ENCODE measurements at places on chromosomes 1 and 21.

- peak; percentile 67 for DNase-seq
Measured at GRCh38 chr1:109632671-109633346, 13.2 kb downstream of the AMPD2 start.

GRCh38 chr1:232853994-232854797, 49.0 kb downstream of the MAP10 start:
- DNase-seq = no peak

- no peak for DNase-seq
Measured at GRCh38 chr1:45491487-45492260, 711 bp upstream of the TESK2 start.

GRCh38 chr1:63870152-63870551, 96.3 kb downstream of the ROR1 start:
- DNase-seq = no peak

- no peak for DNase-seq
Measured at GRCh38 chr1:176338877-176339276, 124.1 kb upstream of the PAPPA2 start.

GRCh38 chr1:152855661-152856060, 4.1 kb upstream of the LCE7A start:
- DNase-seq = no peak

DNA sequence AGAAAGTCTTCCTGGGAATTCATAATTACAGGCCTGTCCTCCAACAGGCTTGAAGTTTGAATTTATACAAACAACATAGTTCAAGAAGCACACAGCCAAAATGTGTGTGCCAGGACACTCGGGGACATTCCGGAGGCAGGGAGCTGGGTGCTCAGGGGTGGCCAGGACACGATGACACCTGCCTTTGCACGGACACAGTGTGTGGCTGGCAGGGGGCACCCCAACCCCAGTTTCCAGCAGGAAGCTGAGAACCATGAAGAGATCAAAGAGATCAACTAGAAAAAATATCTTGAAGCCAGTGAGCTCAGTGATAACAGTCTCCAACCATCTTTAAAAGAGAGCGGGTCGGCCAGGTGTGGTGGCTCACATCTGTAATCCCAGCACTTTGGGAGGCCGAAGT, 32.5 kb upstream of the TRAPPC10 start:
- peak; percentile 22 for DNase-seq

DNA sequence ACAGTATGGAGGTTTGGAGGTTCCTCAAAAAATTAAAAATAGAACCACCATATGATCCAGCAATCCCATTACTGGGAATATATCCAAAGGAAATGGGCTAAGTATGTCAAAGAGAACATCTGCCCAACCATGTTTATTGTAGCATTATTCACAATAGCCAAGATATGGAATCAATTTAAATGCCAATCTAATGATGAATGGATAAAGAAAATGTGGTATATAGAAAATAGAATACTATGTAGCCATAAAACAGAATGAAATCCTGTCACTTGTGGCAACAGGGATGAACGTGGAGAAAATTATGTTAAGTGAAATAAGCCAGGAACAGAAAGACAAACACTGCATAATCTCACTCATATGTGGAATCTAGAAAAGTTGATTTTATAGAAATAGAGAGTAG, 201.7 kb upstream of the AJAP1 start:
- DNase-seq = no peak

DNA sequence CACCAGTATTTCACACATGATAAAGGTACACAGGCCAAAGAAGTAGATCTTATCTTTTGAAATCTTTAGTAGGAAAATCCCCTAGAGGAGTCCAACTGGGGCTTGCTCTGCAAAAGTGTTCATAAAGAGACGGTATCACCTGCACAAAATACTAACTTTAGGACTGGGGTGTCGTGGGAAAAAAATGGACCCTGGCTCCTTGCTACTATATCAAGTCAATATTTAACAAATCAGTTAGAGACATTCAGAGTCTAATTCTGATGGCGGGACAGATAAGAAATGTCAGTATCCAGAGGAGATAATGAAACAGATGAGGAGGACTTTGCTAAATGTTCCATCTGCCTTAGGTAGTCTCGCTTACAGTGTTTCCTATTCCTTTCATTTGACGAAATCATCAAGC, 25.6 kb upstream of the CNN3 start:
- no peak for DNase-seq

- no peak for DNase-seq
Measured at GRCh38 chr1:51491166-51491981, 27.7 kb downstream of the EPS15 start.

DNA sequence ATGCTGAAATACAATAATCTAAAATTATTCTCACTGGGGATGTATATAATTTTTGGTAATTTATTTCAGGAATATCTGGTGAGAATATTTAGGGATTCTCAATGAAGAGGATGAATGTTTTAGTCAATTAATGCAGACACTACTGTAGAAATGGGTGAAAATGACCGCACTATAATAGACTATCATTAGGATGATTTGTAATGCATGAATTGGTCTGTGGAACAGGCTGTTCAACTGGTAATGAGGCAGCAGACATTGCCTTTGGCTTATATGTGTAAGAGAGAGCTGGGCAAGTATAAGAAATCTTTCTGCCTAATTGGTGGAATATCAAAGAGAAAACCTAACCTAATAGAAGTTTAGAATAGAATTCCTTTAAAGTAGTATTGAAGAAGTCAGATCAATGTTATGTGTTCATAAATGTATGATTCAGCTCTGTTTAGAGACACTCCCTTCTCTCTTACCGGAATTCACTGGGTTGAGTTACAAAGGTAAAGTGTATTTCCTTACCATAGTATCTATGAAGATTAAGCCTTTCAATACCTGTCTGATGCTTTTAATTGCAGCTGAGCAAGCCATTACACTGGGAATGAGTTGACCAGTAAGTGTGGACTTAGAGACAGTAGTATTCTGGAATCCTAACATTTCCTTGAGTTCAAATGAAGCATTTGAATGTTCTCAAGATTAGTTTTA, 274.5 kb downstream of the S1PR1 start:
- DNase-seq = no peak

DNA sequence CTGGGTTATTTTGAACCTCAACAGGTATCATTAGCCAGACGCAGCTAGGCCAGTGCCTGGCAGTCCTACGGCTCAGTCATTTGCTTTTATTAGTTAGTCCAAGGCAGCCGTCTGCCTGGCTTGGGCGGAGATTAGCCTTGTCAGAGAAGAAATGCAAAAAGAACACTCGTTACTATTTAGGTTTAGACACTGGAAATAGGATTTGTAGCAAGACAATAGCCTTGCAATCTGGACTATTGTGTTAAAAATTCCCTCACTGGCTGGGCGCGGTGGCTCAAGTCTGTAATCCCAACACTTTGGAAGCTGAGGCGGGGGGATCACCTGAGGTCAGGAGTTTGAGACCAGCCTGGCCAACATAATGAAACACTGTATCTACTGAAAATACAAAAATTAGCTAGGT, 11.0 kb upstream of the PRKCZ start:
- no peak for DNase-seq

GRCh38 chr1:81313289-81313688, 487.4 kb upstream of the ADGRL2 start:
- no peak for DNase-seq

- no peak for DNase-seq
Measured at GRCh38 chr1:95793893-95794292, 559.9 kb downstream of the RWDD3 start.

DNA sequence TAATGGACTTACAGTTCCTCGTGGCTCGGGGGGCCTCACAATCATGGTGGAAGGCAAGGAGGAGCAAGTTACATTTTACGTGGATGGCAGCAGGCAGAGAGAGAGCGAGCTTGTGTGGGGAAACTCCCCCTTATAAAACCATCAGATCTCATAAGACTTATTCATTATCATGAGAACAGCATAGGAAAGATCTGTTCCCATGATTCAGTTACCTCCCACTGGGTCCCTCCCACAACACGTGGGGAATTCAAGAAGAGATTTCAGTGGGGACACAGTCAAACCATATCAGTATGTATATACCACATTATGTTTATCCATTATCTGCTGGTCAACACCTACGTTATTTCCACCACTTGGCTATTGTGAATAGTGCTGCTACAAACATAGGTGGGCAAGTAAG, 352.3 kb upstream of the B3GALT2 start:
- DNase-seq = no peak

GRCh38 chr1:218852527-218852926, 321.2 kb upstream of the LYPLAL1 start:
- no peak for DNase-seq

GRCh38 chr1:147622731-147623130, 47.6 kb downstream of the ACP6 start:
- DNase-seq = no peak

DNA sequence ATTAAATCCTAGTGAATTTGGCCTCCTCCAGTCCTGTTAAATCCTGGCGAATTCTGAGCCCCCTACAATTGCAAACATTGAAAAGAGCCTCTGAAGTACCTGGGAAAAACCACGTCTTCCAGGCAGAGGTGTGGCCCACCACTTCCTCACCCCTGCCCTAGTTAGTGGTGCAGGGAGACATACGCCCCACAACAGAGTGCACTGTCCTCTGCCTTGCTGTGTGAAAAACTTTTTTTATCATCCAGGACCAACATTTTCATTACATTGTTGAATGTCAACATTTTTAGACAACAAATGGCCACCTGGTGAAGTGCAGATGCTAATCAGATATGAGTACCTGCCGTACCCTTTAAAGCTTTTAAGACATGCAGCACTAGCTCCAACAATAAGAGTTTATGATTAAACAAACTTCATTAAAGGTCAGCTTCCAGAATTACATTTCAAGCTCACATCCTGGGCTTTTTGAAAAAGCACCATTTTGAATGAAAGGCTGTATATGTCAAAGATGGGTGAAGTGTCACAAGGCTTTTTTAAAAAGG, 13.6 kb upstream of the TMPRSS2 start:
- DNase-seq = no peak

GRCh38 chr1:222006715-222007114, 264.8 kb upstream of the DUSP10 start:
- DNase-seq = no peak

DNA sequence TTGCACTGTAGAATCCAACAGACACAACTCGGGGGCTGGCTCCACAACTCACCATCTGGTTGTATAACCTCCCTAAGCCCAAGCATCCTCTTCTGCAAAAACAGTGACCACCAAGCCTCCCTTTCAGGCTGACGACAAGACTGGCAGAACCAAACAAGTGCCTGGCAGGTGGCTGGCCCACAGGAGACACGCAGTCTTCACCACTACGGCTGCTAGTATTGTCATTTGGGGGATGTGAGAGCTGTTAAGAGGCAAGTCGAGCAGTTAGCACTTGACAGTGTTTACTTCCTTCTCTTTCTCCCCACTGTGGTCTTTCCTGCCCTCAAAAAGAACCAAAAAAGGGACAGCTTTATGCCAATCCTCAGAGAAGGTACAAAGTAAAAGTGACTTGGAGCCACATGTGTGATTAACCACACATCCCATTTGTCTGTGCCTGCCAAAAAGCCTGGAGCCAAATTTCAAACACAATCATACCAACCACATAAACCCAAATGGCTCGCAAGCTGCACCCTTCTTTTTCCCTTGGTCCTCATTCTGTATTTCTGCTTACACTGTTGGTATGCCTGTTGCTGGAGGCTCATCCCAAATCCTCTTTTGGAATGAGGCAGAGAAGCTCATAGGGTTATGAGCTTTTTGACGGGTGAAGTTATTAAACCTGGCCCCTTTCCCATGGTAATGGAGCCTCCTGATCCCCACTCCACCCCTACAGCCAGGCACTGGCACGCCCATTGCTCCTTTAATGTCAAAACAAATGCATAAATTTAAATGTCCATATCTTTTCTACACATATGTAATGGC, 94.1 kb downstream of the TGFBR3 start:
- DNase-seq = no peak

- no peak for DNase-seq
Measured at GRCh38 chr1:19878637-19878985, 3.6 kb upstream of the OTUD3 start.

DNA sequence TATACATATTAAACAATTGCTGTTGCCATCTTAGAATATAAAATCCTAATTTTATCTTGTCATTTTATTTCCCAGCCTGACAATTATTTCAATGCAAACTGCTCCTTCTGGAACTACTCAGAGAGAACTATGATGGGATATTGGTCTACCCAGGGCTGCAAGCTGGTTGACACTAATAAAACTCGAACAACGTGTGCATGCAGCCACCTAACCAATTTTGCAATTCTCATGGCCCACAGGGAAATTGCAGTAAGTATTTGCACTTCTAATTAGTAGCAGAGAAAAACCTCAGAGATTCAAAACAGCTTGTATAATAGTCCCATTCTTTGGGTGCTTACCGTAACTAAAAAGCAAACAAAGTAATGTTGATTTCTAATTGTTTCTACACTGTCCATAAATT, 167.2 kb downstream of the ADGRL2 start:
- no peak for DNase-seq

DNA sequence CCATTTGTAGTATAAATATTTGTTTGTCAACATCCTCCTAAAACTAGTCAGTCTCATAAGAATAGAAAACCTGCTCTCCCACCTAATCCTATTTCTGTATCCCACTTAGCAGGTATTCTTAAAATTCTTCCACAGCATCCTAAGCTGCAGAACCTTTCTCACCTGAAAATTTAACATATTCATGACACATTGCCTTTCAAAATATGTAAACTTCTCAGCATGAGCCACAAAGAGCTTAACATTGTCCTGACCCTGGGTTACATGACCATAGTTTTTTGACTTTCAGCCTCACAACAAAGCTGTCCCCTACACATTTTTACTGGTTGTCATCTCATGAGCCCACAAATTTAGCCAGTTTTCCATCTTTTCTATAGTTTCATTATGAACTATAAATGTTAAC, 712.1 kb downstream of the LTN1 start:
- no peak for DNase-seq

DNA sequence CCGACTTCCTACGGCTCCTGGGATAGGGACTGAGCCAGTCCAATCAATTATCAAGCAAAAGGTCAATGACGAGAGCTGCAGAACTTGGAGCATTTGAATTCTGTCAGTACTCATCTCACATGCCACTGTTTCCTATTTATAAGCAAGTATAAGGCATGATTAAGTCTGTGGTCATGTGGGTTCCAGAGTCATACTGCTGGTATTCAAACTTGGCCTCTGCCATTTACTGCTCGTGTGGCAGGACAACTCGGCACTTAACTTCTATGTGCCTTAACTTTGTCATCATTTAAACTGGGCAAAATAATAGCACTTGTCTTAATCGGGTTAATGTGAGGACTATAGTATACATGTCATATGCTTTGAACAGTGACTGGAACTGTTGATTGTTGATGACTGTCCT, 44.9 kb upstream of the TNFSF18 start:
- no peak for DNase-seq

GRCh38 chr1:199308349-199308846, 669.6 kb downstream of the PTPRC start:
- DNase-seq = no peak

DNA sequence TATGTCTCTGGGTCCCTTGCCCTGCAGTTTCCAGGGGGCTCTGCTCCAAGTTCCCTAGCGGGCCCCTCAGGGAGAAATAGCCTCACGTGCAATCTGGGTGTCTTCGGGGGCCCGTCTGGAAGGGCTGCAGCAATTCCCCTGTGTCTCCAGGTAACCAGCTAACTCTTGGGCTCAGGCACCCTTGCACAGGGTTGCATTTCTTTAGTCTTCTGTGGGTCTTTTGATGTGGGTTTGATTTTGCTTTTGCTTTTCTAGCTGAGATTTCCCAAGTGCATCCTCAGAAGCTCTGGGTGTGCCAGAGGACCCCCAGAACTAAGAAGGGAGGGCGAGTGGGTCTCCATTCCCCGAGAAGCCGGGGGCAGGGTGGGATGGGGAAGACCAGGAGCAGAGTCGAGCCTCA, 75.7 kb downstream of the SPSB1 start:
- no peak for DNase-seq
